Right hindlimb (tissue), 1 donor: ENCODE measurements at places on chromosomes 16 and 17.

DNA sequence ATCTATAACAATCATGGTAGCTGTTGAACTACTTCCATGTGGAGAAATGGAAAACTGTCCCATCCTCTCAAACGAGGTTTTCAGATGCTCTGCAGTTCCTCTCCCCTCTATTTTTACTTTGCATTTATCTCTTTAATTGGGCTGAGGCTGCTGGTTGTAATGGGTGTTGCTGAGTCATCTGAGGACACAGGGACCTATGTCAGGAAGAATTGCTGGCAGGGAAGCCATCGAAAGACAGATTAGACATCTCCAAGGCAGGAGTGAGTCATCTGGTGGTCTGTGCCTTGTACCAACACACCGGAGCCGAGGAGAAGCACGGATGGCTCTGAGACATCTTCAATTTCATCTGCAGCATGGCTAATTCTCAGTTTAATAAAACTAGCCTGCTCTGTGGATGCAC is 394.5 kb downstream of the GRIN2A start:
- no peak for DNase-seq

DNA sequence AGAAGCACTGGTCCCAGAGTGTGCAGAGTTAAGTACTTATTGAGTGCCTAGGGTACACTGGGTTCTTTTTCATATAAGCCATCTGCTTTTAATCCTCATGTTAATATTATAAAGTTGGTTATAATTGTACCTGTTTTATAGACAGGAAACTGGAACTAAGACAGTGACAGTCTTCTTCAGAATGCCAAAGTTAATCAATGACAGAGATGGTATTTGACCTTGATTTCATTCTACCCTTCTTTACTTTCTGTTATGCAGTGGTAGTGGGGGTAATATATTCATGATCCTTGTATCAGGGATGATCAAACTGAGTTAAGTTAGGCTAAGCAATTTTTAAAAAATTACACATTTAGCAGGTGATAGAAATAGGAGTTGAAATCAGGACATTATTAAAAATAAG is 108.6 kb upstream of the GOT2 start:
- no peak for DNase-seq

DNA sequence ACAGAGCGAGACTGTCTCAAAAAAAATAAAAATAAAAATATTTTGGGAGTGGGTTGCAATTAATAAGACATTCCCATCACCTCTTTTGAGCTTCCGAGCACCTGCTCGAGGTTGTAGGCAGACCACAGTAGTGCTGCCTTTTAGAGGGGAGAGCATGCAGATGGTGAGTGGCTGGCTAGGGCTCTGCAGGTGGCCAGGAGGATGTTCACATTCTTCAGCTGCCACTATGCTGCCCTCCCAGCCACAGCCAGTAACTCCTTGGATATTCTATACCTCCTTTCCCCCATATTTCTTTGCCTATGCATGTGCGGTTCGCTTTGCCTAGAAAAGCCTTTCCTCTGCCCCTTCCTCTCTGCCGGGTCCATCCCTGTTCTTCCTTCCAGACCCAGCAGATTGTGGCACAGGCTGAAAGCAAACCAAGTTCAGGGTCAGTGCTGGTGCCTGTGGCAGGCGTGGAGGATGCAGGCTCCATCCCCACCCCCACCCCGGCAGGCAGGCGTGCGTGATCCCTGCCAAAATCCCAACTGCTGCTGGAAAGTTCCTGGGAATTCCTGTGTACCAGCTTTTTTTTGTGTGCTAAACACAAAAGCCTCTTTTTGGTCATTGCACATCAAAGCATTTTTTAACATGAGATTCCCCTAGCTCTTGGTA is 33.8 kb upstream of the CMIP start:
- DNase-seq = no peak

GRCh38 chr17:962670-963069 is 16.9 kb downstream of the NXN start:
- DNase-seq = no peak

GRCh38 chr17:67018471-67019434 is 25.6 kb upstream of the CACNG1 start:
- no peak for DNase-seq

DNA sequence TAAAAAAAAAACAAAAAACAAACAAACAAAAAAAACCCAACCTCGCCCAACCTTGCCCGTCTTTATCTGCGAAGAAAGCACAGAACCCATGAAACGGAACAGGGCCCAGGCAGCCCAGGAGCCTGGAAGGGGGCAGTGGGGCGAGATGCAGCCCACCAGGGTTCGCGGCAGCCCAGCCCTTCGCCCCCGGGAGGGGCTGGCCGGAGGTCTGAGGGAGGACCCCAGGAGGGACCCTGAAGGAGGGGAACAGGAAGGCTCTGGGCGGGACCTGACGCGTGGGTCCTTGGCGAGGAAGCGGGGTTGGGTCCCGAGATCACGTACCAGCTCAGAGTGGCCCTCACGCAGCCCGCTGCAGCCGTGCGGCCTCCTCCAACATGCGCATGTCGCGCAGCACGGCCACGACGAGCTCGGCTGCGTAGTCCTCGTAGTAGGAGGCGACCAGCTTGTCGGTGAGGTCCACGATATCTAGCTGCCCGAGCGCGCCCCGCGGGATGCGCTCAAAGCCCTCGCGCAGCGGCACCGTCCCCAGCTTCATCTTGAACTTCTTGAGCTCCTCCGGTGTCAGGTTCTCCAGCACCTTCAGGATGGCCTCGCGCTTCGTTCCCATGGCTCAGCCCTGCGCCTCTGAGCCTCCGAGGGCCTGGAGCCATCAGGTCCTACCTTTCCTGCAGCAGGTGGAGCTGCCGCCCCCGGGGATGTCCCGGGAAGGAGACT is at the start of gene PYDC1:
PYDC1 (minus strand) TSS at position 714 of the 714 bp plus-strand sequence; CDS start at position 607, 107 bp downstream.
- DNase-seq = no peak

DNA sequence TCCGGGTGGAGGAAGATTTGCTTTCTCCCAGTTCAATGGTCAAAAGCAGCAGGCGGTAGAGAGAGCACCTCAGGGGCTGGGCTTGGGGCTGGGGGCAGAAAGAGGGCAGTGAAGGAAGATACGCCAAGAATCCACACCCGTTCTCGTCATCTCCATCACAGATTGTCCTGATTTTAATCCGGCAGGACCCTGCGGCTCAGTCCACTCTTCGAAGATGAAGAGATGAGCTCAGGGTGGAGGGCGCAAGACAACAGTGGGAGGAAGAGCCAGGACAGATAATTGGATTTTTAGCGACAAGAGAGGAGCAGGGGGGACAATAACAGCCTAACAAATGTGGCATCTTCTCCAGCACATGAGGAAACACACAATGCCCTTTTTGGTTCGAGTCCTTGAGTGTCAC is 165.9 kb downstream of the SDK2 start:
- no peak for DNase-seq

- DNase-seq = no peak
These were observed 14.0 kb downstream of the YPEL2 start for GRCh38 chr17:59345476-59345875.

DNA sequence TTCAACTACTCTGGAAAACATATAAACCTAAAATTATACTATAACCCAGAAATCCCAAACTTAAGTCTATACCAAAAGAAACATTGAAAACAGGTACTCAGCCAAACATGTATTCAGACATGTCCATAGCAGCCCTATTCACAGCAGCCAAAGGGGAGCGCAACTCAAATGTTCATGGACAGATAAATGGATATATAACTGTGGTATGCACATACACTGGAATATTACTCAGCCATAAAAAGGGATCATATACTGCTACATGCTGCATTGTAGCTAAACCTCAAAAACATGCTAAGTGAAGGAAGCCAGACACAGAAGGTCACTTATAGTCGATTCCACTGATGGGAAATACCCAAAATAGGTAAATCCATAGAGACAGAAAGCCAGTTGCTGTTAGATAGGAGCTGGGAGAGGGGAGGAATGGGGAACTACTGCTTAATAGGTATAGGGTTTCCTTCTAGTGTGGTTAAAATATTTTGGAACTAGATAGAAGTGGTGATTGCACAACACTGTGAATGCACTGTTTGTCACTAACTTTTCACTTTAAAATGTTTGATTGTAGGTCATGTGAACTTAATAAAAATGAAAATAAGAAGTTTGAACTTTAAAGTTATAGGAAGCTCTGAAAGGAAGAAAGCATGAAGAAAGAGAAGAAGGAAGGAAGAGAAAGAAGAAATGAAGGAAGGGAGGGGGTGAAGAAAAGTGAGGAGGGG is 812.3 kb downstream of the CDH11 start:
- no peak for DNase-seq

DNA sequence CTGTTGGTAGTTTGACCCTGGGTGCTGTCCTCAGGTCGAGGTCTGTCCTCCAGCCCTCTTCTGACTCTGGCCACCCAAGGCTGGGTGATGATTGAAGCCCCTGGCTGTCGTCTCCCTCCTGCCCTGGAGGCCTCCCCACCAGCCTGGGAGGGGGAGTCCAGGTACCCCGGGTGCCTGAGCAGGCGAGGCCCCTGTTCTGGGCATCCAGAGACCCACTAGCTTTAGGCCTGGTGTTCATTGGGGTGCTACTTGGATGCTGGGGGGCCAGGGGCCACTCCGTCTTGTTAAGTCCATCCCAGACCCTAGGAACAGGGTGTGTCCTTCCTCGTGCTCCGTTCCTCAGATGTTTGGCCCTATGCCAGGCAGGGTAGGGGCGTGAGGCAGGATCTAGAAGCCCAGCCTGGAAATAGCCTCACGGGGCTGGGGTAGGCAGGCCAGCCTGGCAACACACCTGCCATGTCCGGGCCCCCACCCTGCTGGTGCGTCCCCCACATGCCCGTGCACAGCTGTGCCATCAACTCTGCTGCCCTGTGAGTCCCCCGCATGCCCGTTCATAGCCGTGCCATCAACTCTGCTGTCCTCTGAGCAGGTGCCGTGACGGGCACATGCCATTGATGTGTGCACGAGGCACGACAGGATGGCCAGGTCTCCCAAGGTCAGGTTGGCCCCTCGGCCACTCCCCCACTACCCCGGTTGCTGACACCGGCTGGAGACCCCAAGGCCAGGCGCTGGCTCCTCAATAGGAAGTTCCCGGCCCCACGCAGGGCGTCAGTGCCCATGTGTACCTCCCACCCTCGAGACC is 36.9 kb downstream of the GINS2 start:
- peak; percentile 65 for DNase-seq

- no peak for DNase-seq
These were observed at the start of gene TMEM114 for GRCh38 chr16:8589900-8590688. Gene TMEM114 (minus strand): TSS chr16:8590511. CDS start chr16:8589838, 673 bp downstream.

DNA sequence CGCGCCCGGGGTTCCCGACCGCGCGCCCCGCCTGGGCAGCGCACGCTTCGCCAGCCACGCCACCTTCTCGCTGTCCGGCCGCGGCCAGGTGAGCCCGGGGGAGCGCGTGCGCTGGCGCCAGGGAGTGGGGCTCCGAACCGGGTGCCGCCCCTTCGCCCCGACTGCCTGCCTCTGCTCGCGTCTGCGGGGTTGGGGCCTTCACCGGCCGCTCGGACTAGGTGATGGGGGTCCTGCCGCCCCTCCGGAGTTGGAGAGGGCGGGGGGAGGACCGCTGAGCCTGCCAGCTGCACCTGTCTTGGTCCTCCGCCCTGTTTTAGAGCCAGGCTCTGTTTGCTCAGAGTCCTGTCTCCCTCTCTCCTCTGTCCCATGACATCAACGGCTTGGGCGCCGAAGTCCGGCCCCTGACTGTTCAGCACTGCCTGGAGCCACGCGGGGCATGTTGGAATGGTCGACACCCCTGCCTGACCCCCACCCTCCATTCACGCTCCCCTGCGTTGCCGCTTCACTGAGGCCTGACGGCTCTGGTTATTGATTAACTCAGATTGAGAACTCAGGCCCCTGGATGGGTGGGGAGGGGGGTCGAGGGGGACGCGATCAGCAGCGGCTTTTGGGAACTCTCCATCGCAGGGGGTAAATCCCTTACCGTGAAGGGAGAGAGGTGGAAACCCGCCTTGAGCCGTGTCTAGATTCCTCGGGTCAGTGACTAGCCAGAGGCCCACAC is 748 bp downstream of the SMTNL2 start:
- DNase-seq = no peak

GRCh38 chr16:66996324-66996982 is 8.1 kb downstream of the CES4A start:
- DNase-seq = no peak

DNA sequence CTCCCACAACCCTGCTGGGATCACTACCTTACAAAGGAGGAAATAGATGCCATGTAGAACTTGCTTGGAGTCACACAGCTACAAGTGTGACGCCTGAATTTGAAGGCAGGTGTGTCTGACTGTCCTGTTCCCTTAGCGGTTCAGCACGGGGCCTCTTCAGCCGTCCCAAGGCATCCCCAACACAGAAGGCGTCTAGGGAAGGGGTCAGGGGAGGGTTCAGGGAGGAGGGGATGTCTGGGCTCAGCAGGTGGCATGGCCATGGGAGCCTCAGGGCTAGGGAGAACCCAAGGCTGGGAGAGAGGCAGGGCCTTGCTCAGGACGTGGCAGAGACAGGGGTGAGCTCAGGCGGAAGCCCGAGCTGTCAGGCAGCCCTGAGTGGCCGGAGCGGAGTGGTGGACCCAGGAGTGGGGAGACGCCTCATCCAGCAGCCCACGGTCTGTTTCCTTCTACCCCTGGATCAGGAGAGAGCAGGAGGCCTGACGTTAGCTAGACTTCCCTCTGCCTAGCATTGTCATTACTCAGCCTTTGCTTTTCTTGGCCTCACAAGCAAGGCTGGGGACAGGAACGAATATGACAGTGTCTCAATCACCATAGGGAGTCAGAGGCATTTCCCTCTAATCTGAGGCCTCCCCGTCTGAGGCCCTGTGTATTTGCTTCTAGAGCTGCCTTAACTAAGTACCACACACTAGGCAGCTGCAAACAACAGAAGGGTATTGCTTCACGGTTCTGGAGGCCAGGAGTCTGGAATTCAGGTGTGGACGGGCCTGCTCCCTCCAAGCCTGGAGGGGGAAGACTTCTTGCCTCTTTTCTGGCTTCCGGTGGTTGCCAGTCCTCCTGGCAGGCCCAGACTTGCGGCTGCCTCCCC is 31.3 kb upstream of the ANKRD40CL start:
- DNase-seq = no peak

GRCh38 chr16:4231367-4231766 is 10.5 kb downstream of the SRL start:
- DNase-seq = no peak

- DNase-seq = no peak
These were observed 47.2 kb downstream of the OTOA start for GRCh38 chr16:21710938-21711337.

DNA sequence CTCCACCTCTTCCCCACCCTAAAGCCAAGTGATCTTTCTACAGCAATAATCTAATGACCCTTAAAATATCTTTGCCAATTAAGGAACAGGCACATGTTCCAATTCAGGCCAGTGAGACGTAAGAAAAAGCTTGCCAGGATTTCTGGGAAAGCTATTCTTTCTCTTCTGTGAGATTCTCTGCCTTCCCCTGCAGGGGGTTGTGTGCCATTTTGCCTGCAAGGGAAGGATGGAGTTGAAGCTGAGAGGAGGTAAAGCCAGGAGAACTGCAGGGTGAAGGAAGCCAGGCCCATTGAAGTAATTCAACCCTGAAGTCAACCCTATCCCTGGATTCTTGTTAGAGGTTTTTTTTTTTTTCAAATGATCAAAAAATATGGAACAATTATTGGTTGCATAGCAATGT is 9.0 kb upstream of the LPO start:
- no peak for DNase-seq
